ENCODE measurements at places on chromosomes 11 and 22.

GRCh38 chr11:132704781-132705375 is 827.4 kb downstream of the OPCML start:
- DNase-seq, result no peak

- no peak for DNase-seq
Measured at GRCh38 chr22:42933485-42934091, 76.5 kb upstream of the ARFGAP3 start.

- DNase-seq, result no peak
Measured at GRCh38 chr22:40524392-40525249, 111.9 kb downstream of the MRTFA start.

DNA sequence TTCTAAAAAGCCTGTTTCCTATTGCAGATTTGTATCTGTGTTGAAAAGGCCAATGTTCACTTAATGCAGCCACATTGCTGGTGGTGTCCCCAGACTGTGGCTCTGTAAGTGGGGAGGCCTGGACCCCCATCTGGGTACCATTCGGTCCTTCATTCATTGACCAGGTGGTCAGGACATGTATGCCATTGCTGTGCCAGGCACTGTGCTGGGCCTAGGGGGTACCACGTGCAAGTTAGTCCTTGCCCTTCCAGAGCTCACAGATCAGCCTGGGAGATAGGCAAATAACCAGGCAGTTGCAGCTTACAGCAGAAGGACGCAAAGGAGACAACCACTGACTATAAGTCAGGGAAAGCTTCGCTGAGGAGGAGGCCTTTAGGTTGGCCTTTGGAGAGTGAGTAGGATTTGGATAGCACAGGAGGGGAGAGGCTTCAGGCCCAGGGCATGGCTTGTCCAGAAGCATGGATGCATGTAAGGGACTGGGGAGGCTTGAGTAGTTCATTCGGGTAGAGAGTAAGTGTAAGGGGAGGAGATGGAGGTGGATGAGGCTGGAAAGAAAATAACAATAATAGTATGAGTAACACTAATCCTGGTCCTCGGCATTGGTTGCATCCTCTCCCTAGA is 5.0 kb downstream of the PRDM11 start:
- no peak for DNase-seq

GRCh38 chr11:58958500-58958899 is 19.2 kb downstream of the GLYATL1 start:
- no peak for DNase-seq

DNA sequence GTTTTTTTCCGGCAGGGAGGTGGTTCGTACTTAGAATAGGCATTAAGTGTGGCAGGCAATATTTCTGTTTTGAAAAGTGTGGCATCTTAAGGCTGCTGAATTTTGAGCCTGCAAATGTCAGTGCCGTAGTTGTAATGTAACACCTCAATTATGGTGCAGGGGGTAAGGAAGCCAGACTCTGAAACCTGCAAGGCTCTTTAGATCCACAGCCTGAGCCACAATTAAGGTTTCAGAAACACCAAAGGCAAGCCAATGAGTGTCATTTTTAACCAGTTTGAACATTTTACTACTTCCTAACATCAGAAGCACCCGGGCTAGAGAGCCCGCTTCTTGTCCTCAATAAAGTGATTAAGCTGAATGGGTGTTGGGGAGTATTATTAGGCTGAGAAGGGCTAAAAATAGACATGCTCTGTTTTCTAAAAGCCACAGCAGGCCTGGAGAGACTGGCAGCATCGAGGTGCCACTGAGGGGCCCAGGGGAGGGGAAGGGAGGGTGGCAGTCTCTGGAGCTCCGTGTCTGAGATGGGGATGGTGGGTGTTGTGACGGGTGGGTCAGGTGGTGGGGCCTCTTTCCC is 113.4 kb downstream of the ZBTB16 start:
- DNase-seq, result no peak

DNA sequence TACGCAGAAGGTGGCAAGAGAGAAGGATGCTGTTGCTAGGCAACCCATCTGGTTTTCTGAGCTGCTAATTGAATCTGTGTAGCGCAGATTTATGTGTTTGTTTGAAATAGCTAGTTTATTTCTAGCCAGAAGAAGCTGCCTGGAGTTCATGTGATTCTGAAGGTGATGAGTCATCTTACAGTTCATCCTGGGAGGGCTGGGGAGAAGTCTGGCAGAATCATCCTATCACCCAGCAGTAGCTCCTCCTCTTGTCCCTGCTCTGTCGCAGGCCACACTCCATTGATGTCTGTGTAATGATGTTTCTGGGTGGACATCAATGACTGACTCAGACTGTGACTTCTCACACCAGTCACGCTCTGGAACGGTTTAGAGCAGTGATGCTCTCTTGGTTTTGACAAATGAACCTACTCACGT is 4.8 kb upstream of the FBXO7 start:
- no peak for DNase-seq

- no peak for DNase-seq
Measured at GRCh38 chr22:35821654-35822053, 104.0 kb downstream of the APOL5 start.

DNA sequence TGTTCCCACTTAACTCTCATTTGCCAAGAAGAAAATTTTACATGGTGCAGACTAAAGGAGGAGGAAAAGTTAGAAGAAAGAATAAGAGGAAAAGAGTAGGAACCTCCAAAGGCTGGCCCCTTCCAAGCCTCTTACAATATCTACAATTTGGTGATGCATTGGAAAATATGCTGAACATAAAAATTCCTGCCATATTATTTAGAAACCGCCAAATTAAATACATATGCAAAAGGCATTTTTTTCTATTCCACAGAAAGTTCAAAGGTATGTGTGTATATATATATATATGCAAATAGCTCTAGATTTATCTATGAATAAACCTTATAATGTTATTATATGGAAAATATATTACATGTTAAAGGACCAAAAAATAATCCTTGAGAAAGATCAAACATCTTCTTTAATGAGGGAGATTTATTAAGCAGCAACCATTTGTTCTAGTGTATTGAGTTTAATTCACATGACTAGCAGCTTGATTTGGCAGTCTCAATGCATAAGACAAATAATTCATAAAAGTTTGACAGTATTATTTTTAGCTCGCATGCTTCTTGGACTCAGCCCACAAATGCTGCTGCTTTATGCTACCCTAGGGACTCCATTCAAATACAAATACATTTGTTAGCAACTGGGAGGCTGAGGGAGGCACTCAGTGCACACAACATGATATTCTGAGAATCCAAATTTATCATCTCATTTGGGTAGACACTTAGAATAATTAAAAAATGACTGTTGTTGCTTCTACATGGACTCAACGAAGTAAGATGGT is 184.9 kb downstream of the SBF2 start:
- DNase-seq, result no peak

DNA sequence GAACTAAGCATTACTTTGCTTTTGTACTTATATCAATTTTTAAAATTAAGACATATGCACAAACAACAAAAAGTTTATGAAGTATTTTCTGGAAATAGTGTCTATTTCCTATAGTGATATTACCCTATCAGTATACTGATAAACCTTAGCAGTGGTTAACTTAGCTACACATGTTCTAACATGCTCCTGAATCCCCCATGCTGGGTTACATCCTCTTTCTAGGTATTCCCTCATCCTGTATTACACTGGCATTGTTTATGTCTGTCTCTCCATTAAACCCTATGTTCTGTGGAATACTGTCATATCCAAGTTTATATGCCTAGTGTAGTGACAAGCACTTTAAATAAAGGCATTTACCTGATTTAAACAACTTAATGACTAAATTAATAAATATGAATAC is 1.8 kb upstream of the FAR1 start:
- DNase-seq, result no peak

DNA sequence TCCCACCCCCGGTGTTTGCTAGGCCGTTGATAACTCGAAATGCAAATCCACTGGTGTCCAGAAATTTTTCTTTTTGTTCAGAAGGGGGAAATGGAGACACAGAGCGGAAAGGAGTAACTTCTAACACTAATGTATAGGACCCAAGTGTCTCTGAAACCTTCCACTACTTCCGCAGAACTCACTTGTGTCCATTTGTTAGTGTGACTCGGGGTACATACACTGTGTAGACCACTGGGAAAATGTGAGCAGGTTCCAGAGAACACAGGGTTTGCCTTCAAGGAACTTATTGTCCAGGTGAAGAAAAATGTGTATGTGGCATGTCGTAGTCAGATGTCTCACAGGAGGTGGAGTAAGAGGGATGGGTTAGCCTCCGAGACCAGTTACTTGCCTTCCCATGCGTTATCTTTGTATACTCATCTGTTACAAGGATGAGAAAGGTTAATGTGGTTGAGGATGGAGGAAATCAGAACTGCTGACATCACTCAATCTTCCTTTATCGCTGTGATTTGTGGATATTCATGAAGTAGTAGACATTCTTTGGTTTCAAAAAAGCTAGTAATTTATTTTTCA is 857 bp downstream of the ARCN1 start:
- DNase-seq, result no peak

DNA sequence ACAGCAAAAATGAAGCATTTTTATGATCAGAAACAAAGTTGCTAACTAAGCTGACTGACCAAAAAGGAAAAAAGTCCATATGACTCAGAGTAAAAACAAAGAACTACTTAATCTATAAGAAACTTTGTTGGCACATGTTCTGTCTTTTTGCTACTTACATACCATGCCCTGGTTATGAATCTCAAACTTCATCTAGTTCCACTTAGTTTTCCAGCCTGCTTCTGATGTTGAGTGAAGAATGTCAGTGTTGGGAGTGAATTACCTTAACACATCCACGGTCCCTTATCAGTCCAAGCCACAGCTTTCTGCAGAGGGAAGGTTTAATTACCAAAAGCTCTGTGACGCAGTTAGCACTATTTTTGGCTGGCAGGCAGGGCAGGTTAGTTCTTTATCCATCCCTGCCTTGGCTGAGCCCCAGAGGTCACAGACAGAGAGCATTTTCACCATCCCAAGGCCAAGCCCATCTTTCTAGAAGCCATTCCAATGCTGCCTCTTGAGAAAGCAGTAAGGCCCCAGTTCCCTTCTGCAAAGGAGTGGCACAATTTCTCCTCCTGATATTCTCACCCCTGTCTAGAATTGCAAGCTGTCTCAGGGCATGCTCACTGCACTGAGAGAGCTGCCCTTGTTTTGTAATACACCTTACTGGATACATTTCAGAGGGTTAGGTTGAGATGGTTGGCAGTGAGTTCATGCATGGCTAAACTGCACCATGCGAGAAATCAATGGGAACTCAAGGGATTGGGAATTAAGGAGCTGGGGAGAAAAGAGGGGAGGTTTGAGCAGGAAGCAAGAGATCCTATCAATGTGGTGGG is 67.1 kb downstream of the SLC1A2 start:
- no peak for DNase-seq

- DNase-seq, result no peak
Measured at GRCh38 chr11:4441515-4441914, 7.6 kb upstream of the OR52K2 start.

DNA sequence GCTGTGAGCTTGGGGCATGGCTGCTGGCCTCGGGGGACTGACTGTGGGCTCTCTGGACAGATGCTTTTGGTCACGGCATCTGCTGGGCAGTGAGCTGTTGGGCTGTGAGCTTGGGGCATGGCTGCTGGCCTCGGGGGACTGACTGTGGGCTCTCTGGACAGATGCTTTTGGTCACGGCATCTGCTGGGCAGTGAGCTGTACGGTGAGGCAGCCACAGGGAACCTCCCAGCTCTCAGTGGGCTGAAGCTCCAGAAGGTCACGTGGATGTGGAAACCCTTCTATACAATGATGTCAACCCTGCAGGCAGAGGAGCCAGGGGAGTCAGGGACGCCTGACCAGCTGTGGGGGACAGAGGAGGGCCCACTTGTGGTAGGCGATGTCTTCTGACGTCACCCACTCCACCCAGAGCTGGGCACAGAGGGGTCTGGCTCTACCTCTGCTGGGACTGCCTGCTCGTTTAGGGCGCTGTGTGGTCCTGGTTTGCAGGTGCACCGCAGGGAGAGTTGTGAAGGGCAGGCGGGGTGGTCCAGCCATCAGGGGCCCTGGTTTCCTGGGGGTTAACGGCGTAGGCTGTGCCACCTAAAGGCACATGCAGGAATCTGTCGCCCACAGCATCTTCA is 1331.3 kb downstream of the BRD1 start:
- DNase-seq, result no peak

- no peak for DNase-seq
Measured at GRCh38 chr22:29258407-29259252, 9.2 kb downstream of the RHBDD3 start.

Data from stimulated activated CD8-positive, alpha-beta memory T cell treated with anti-CD3 and anti-CD28 coated beads, Interleukin-12 subunit alpha, Interleukin-12 subunit beta, amount 100 ng/mL, for 4 hours (primary cell).